Stimulated activated CD4-positive, alpha-beta T cell treated with anti-CD3 and anti-CD28 coated beads, Interleukin-12 subunit alpha, Interleukin-12 subunit beta, amount 100 ng/mL, for 48 hours (primary cell): ENCODE measurements at places on chromosomes 2 and 18.

DNA sequence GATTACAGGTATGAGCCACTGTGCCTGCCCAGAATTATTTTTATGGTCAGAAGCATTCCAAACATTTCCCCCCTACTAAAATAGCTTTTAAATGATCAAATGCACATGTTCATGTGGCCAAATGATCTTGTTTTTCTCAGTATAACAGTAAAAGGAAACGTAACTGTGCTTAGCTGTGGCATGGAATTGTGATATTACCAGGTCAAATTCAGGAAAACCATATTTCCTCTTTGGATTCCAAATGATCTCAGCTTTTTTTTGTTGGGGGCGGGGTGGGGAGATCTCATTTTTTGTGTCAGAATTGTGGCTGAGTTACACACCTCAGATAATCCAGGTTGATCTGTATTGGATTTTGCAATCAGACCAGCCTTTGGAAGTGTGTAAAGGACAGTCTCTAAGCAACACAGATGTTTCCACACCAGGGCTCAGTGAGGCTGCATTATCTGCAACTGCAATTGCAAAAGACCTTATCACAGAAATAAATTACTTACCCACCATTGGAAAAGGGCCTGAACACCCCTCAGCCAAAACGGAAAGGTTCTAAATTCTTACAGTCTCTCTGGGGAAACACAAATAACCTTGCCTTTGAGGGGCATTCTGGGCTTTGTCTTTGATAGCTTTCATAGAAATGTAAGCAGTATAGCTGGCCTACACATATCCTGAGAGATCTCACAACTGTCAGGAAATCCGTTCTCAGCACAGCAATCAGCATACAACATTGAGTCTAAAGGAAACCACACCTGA lies 8.4 kb downstream of the CASP10 start:
- DNase-seq = no peak

GRCh38 chr18:23519734-23520133 lies 16.4 kb downstream of the RMC1 start:
- DNase-seq = no peak

DNA sequence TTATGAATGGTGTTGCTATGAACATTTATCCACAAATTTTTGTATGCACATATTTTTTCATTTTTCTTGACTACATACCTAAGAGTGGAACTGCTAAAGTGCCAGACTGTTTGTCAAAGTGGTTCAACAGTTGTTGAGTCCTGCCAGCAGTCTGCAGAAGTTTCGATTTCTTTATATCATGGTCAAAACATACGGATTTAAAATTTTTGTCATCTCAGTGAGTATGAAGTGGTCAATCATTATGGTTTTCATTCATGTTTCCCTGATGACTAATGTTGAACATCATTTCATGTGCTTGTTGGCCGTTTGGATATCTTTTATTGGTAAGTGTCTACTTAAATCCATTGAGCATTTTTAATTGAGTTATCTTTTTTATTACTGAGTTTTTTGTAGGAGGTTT lies 39.2 kb downstream of the CCDC138 start:
- no peak for DNase-seq

- DNase-seq = no peak
These were observed 426.4 kb upstream of the ID2 start for GRCh38 chr2:8255448-8255800.

GRCh38 chr2:36516136-36516870 lies 81.7 kb downstream of the FEZ2 start:
- DNase-seq = no peak

GRCh38 chr2:104716061-104716460 lies 137.9 kb upstream of the POU3F3 start:
- DNase-seq = no peak

GRCh38 chr2:134438371-134438770 lies 184.5 kb downstream of the MGAT5 start:
- no peak for DNase-seq

DNA sequence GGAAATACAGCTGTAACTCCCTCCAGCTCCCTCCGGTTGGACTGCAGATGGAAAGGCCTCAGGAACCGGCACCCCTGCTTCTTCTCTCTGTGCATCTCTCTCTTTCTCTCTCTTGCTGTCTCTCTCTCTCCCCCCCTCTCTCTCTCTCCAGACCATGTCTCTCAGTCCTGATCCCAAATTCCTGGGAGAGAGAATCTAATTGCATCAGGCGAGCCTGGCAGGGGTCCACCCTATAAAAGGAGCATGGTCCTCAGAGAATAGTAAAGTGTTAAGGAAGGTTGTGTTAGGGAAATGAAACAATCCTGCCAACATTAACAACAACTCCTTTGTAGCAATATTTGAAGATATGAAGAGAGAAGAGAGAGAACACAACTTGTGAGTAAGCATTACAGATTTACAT lies 36.7 kb downstream of the VIT start:
- no peak for DNase-seq

- DNase-seq = no peak
These were observed 150.5 kb upstream of the L3MBTL4 start for GRCh38 chr18:6564950-6565814.

DNA sequence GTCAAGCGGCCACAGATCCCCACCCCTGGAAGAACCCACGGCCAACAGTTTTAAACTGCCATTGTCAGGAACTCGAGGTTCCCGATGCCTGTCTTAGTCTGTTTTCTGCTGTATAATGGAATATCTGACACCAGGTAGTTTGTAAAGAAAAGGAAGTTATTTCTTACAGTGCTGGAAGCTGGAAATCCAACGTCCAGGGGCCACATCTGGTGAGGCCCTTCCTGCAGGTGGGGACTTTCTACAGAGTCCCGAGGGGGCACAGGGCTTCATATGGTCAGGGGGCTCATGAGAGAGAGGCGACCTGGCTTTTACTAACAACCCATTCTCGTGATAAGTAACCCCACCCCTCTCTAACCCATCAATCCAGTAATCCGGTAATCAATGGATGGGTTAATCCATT lies 501.6 kb upstream of the MYT1L start:
- no peak for DNase-seq

- DNase-seq = no peak
These were observed 232.1 kb downstream of the NDUFA10 start for GRCh38 chr2:239793086-239793485.

- DNase-seq = no peak
These were observed 177.4 kb downstream of the FIGN start for GRCh38 chr2:163558251-163559021.

- no peak for DNase-seq
These were observed 127.4 kb downstream of the CHST9 start for GRCh38 chr18:27057519-27058234.

- DNase-seq = no peak
These were observed 159.2 kb downstream of the BCL2 start for GRCh38 chr18:63160172-63160995.

GRCh38 chr2:240468303-240469238 lies 33.1 kb downstream of the GPC1 start:
- DNase-seq = no peak
